Dermis microvascular lymphatic vessel endothelial cell (primary cell): ENCODE measurements at places on chromosomes 11 and 22.

GRCh38 chr22:42412744-42413333 lies 19.4 kb downstream of the NFAM1 start:
- DNase-seq, result no peak

- DNase-seq, result no peak
Measured at GRCh38 chr22:38921120-38921519, 36.3 kb upstream of the APOBEC3A start.

DNA sequence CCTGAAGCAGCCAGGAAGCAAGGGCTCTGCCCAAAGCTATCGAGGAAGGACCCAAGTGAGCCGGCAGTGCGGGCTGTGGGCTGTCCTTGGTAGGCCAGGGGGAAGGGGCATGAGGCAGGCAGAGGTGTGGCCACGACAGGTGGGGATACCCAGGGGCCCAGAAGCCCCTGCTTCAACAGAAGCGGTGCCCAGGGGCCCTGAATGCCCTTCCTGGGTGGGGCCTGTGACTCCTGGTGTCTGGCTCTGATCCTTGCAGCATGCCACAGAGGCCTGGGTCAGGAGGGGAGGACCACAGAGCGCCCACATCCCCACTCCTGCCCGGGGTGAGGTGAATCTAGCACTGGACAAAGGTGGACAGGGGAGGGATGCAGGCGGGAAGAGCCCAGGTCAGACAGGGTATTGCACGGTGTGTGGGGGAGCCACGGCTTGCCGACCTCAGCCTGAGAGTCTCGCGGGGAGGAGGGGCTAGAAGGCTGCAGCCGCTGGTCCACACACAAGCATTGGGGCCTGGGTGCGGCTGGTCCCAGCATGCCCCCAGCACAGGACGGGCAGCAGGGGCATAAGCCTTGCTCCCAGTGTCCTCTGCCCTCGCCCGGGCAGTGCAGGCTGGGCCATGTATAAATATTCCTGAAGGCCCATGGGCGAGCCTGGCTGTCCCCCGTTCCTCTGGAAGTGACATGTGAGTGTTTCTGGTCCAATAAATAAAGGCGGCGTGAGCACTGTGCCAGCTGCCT lies 19.0 kb downstream of the MAFF start:
- no peak for DNase-seq

GRCh38 chr11:94152678-94153065 lies 24.0 kb downstream of the PANX1 start:
- no peak for DNase-seq

DNA sequence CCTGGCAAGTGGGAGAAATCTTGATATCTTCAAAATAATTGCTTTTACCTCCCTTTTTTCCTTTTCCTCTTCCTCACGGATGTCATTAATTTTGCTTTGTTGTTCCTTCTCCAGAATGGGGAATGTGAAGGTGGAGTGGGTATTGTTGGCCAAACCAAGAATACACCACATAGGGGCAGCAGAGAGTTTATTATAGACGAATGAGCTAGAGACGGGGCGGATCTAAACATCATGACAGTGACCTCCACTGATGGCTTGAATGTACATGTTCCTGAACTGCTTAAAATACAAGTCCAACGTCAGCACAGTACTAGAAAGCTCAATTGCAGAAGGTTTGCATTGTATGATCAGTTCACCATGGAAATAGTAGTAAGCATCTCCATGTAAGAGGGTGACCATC lies 122.3 kb upstream of the SNX19 start:
- DNase-seq, result no peak

DNA sequence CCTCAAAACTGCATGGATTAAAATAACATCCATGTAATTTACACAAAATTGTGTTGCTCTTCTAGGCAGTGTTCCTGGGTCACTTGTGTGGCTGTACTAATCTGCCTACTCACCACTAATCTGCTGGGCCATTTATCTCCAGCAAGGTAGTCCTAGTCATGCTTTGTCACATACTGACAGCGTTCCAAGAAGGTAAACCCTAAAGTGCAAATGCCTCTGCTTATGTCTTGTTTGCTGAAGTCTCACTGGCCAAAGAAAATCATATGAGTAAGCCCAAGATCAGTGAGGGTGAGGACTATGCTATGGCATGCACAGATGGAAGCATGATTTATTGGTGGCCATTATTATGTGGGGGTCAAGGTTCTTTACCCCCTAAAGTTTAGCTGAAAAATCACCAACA lies 630.2 kb upstream of the LUZP2 start:
- DNase-seq, result no peak

DNA sequence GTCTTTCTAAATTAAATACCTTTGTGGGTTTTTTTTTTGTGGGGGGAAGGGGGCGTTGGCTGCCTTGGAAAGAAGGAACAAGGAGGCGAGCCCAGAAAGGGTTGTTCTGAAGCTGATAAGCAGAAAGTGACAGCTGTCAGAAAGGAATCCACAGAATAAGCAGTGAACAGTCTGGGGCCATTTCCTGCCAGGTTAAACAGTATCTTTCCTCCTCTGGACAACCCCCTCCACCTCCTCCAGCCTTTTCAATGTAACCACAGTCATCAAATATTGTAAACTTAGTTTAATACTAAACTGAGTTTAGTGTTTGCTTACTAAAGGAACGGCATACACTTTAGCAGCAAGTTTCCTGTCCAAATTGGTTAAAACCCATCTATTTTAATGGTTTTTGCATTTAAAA lies 271.2 kb upstream of the SYN3 start:
- no peak for DNase-seq

- no peak for DNase-seq
Measured at GRCh38 chr22:45538281-45538680, 35.6 kb downstream of the FBLN1 start.

GRCh38 chr11:64353715-64354506 lies 5.1 kb upstream of the RPS6KA4 start:
- DNase-seq, result no peak

GRCh38 chr11:64577202-64577601 lies 13.8 kb upstream of the SLC22A12 start:
- no peak for DNase-seq

DNA sequence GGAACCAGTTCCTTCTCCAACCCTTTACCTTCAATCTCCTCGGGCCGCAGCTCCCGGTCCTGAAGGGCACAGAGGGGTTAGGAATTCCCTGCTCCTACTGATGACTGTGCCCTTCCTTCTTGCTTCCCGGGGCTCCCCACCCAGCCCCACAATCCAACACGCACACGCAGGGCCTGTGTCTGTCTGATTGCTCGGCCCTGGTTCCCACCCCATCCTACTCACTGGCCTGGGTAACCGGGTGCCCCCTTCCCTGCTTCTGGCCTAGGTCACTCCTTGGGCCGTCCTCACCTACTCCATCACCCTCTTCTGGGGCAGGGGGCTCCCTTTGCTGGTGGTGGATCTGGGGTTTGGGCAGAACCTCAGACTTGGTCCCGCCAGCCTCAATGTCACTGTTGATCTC lies 1.3 kb downstream of the CABP2 start:
- no peak for DNase-seq

GRCh38 chr22:44409974-44410316 lies 88.1 kb downstream of the RTL6 start:
- DNase-seq, result no peak
